ENCODE measurements at places on chromosomes 3 and 15. TPM values are rescaled to one million over a fixed set of nuclear protein-coding genes. Genes with fewer than 3 reads are reported as not detected.

ZNF717 gene
- 24.7 TPM for total RNA-seq

PXK gene
- total RNA-seq, result 27.7 TPM

TRPM7 gene
- total RNA-seq, result 34.5 TPM

ASTE1 gene
- 5.0 TPM for total RNA-seq

EIF5A2 gene
- 4.3 TPM for total RNA-seq

STRIT1 gene
- not detected for total RNA-seq

GPR87 gene
- total RNA-seq, result 68.5 TPM

ACKR4 gene
- 4.3 TPM for total RNA-seq

CATSPER2 gene
- total RNA-seq, result 3.5 TPM

RPL29 gene
- 1,952 TPM for total RNA-seq

WNT5A gene
- total RNA-seq, result 12.1 TPM

LRRIQ4 gene
- not detected for total RNA-seq

BHLHE40 gene
- total RNA-seq, result 178 TPM

IGDCC3 gene
- not detected for total RNA-seq

IL16 gene
- 9.7 TPM for total RNA-seq

SLTM gene
- 96.1 TPM for total RNA-seq

C3orf33 gene
- total RNA-seq, result 0.59 TPM

KBTBD8 gene
- total RNA-seq, result 0.46 TPM

SHF gene
- 6.0 TPM for total RNA-seq

RYR3 gene
- 0.83 TPM for total RNA-seq

DCLK3 gene
- total RNA-seq, result not detected

FOXB1 gene
- total RNA-seq, result not detected

SCN11A gene
- total RNA-seq, result not detected

FBXL22 gene
- 4.2 TPM for total RNA-seq

NR2E3 gene
- not detected for total RNA-seq

RARB gene
- total RNA-seq, result 0.34 TPM

Measured in lower leg skin (tissue), 4 donors.